ENCODE measurements at places on chromosomes 12 and 14. TPM values are rescaled to one million over a fixed set of nuclear protein-coding genes. Genes with fewer than 3 reads are reported as not detected.

Gene DBX2
- 0.01 TPM for polyA plus RNA-seq

Gene AQP2
- polyA plus RNA-seq: not detected

Gene EMP1
- 1,599 TPM for polyA plus RNA-seq

Gene IQSEC3
- 0.14 TPM for polyA plus RNA-seq

Gene NTF3
- polyA plus RNA-seq: 1.3 TPM

Gene SLC16A7
- 3.8 TPM for polyA plus RNA-seq

Gene PMEL
- polyA plus RNA-seq: 0.75 TPM

Gene PAPLN
- polyA plus RNA-seq: 7.5 TPM

Gene NID2
- 3.1 TPM for polyA plus RNA-seq

Gene MYO1H
- 0.86 TPM for polyA plus RNA-seq

Gene TSPAN11
- polyA plus RNA-seq: 0.29 TPM
